SK-N-SH (cell line): ENCODE measurements at places on chromosomes 7 and 10. TPM values are rescaled to one million over a fixed set of nuclear protein-coding genes. Genes with fewer than 3 reads are reported as not detected.

The MPP7 gene
- polyA plus RNA-seq: 0.02 TPM in 1 of 2 replicates, not detected in the other

- no peak overlapping the region for H3K4me3 ChIP-seq
- H3K36me3 ChIP-seq: no peaks in the 10 kb centered on the region
- no peaks in the 10 kb centered on the region for H3K4me1 ChIP-seq
- H3K27ac ChIP-seq: no peak overlapping the region
- no peaks in the 10 kb centered on the region for H3K27me3 ChIP-seq
Observed at GRCh38 chr10:9535744-9536143, 1481.3 kb downstream of the GATA3 start.

DNA sequence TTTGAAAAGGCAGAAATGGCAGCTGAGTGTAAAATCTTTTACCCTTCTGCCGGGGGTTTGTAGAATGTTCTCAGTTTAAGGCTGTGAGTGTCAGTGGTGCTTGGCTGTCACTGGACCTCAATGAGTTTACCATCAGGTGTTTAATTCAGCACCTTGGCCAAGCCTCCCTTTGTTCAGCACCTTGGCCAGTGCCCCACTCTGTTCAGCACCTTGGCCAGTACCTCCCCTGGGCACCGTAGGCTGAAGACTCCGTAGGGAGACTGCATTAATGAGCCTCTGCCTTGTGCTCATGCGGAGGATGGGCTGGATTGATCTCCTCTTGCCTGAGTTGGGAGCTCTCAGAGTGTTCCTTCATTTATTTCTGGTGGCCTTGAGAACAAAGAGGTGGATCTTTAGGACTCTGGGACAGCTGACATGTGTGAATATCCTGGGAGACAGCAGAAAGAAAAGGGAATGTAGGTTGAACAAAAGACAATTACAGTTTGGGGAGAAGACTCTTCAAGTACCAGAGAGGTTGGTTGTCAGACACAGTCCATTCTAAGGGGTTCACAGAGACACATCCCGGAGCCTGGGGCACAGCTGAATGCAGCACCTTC, 1.6 kb downstream of the FAM24A start:
- no peak overlapping the region for H3K4me3 ChIP-seq
- H3K27me3 ChIP-seq: 0 out of 2 replicates have a peak, but pooled peaks cover 4% of the 10 kb centered on the region
- no peak overlapping the region for H3K27ac ChIP-seq
- DNase-seq: no peak
- no peaks in the 10 kb centered on the region for H3K36me3 ChIP-seq
- no peaks in the 10 kb centered on the region for H3K4me1 ChIP-seq

DNA sequence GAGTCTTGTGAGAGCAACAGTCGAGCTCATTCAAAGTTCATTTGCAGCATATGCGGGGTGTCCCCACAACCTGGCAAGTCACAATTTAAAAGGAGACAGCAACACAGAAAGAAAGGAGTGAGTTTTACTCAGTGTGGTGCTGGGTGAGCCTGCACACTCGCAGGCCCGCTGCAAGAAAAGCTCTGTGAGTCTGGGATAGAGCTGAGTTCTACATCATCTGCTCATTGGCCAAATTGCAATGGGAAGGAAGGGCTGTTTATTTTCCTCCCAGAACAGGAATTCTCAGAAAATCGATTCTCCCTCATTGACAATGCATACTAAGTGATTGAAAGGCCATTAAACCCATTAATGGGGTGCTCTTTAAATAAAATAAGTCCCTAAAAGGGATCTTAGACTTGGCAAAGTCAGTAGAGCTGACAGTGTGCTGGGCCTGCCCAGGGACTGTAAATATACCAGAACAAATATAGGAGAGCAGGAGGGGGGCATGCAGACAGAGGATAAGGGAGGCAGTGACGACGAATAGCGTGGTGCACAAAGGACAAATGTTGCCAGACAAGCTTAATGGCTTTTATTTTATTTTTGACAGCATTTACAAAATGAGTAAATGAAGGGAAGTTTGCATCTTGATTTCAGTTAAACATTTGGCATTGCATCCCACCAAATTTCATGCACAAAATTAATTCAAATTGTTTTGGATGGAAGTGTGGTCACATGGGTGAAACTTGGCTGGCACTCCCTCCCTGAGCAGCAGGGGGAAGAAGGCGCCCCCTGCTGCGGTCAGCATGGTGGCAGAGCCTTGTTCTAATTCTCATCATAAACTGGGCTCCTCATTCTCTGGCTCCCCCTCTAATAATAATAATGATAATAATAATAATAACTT, 215.7 kb downstream of the SNX10 start:
- H3K4me1 ChIP-seq: no peaks in the 10 kb centered on the region
- no peak overlapping the region for H3K27ac ChIP-seq
- 0 out of 2 replicates have a peak, but pooled peaks cover 4% of the 10 kb centered on the region for H3K27me3 ChIP-seq
- peak; percentile 45 for DNase-seq
- H3K4me3 ChIP-seq: no peak overlapping the region

DNA sequence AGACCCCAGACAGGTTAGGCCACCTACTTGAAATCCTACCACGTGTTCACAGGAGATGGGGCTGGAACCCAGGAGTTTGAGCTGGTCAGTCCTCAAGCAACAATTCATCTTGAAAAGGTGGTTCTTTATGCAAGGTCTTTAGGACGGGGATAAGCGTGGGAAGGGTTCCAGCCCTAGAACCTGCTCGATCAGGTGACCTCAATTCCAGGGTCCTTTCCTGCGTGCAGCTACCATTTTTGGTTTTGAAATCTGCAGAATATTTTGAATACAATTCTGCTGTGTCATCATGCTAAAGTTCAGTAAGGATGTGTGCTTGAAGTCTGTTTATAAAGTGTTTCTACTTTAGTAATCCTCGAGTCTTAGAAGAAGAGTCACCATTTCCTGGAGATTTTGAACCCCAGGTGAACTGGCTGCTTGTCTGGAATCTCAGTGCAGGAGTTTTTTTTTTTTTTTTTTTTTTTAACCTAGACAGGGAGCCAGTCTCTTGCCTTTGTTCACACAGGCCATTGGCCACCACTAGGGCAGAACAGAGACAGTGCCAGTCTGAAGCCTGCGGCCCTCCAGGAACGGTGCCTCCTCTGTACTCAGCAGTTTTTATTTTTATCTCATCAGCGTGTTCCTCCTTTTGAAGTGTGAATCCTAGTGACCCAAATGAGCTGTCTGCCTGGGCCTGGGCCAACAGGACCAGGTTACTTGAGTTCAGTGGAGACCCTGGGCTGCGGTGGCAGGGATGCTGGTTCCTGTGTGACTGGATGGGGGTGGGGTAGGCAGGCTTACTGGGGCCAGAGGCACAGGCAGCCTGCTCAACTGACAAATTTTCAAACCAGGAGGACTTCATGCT, 54.6 kb downstream of the EEPD1 start:
- DNase-seq: peak; percentile 60
- H3K4me1 ChIP-seq: peaks cover 58% of the 10 kb centered on the region
- no peak overlapping the region for H3K4me3 ChIP-seq
- H3K27ac ChIP-seq: peak overlapping the region; percentile 87
- no peaks in the 10 kb centered on the region for H3K27me3 ChIP-seq

The ANXA8L1 gene
- polyA plus RNA-seq: 0.16 and 0.21 TPM in 2 replicates

The ODAD2 gene
- not detected in 2 replicates for polyA plus RNA-seq

The PPP1R17 gene
- polyA plus RNA-seq: not detected in 2 replicates

The ZNF800 gene
- polyA plus RNA-seq: 8.6 and 9.2 TPM in 2 replicates

GRCh38 chr7:50657912-50658311, 92.7 kb upstream of the DDC start:
- H3K27me3 ChIP-seq: no peaks in the 10 kb centered on the region
- H3K4me1 ChIP-seq: peaks cover 14% of the 10 kb centered on the region; the same call in 1 of the 2 replicates
- no peak overlapping the region for H3K27ac ChIP-seq
- DNase-seq: no peak

The SLC18A3 gene
- 1.7 TPM in 2 replicates for polyA plus RNA-seq

The MYO3A gene
- polyA plus RNA-seq: not detected in 2 replicates

- H3K4me3 ChIP-seq: no peak overlapping the region
- no peaks in the 10 kb centered on the region for H3K27me3 ChIP-seq
- H3K4me1 ChIP-seq: peaks cover 4% of the 10 kb centered on the region
- no peak for DNase-seq
- H3K36me3 ChIP-seq: no peaks in the 10 kb centered on the region
Observed at GRCh38 chr10:2207246-2207922, 470.1 kb upstream of the ADARB2 start.

The PDK4 gene
- 0.10 and 0.13 TPM in 2 replicates for polyA plus RNA-seq

- H3K4me3 ChIP-seq: no peak overlapping the region
- H3K4me1 ChIP-seq: no peaks in the 10 kb centered on the region
- no peak for DNase-seq
Observed at GRCh38 chr10:48194830-48195229, 79.7 kb downstream of the FRMPD2 start.

DNA sequence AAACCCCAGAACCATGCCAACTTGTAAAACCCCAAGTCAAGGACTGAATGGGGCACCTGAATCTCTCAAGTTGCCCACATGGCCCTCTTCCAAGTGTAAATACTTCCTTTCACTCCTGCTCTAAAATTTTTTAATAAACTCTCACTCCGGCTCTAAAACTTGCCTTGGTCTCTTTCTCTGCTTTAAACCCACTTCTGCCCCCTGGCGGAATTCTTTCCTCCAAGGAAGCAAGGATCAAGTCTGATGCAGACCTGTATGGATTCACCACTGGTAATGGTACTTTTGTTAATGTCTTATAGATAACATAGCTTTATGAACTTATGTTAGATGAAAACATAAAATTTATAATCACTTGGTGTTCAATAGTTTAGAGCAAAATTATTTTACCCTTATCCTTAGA, 33.8 kb downstream of the SLC16A9 start:
- no peak overlapping the region for H3K4me3 ChIP-seq
- H3K4me1 ChIP-seq: peaks cover 10% of the 10 kb centered on the region; the same call in 1 of the 2 replicates
- H3K27ac ChIP-seq: no peak overlapping the region

DNA sequence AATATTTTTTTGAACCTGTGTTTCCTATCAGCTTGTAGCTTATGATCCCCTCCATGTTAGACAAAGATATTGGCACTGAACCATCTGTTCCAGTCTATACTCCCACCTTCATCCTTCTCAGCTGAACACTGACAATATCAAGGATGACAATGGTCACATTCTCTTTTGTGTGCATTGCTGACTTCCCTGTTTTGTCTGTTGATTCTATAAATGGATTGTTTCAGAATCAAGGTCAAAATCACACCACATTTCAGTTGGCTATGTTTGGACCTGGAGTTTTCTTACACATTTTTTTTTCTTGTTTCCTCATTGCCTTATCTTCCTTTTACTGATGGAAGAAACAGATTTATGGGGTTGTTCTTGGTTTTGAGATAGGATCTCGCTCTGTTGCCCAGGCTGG, 11.3 kb upstream of the SMURF1 start:
- H3K27ac ChIP-seq: no peak overlapping the region
- H3K4me3 ChIP-seq: no peak overlapping the region
- no peak for DNase-seq
- no peaks in the 10 kb centered on the region for H3K4me1 ChIP-seq
- H3K36me3 ChIP-seq: no peaks in the 10 kb centered on the region
- H3K27me3 ChIP-seq: no peaks in the 10 kb centered on the region

- H3K4me3 ChIP-seq: no peak overlapping the region
- H3K27ac ChIP-seq: no peak overlapping the region
- no peaks in the 10 kb centered on the region for H3K36me3 ChIP-seq
- H3K27me3 ChIP-seq: no peaks in the 10 kb centered on the region
- DNase-seq: no peak
Observed at GRCh38 chr10:131575877-131576276, 264.4 kb upstream of the TCERG1L start.

- H3K4me3 ChIP-seq: no peak overlapping the region
- peak; percentile 44 for DNase-seq
- H3K36me3 ChIP-seq: no peaks in the 10 kb centered on the region; the same call in 1 of the 2 replicates
- no peaks in the 10 kb centered on the region for H3K4me1 ChIP-seq
Observed at GRCh38 chr10:126235091-126235978, 152.9 kb downstream of the ADAM12 start.

The CALY gene
- polyA plus RNA-seq: 3.3 TPM in 2 replicates

DNA sequence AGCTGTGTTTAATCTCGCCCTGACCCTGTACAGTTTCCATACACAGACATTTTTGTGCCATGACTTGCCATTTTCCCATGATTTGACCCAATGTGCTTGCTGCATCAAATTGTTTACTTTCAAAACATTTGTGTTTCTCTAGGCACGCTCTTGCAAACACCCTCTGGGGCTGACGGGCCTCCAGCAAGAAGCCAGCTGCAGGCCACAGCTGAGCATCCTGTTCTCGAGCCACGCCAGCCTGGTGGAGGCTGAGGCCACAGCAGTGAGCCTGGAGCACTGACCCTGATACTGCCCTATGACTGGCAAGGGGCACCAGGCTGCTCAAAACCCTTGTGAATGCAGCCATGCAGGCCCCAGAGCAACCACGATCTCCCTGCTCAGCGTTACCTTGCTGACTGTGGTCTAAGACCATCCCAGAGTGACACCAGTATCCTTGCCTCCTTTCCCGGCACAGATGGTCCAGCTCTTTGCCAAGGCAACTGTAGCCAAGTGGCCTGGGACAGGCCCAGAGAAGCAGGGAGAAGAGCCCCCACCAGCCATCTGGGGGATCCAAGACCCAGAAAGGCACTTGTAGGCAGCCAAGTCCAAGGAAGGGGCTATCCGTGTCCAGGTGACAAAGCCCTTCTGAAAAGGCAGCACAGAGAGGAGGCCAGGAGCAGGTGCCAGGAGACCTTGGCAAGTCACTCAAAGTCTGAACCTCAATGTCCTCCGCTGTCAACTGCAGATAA, 78.5 kb downstream of the OAT start:
- H3K27me3 ChIP-seq: no peaks in the 10 kb centered on the region
- no peak overlapping the region for H3K4me3 ChIP-seq
- DNase-seq: no peak
- H3K27ac ChIP-seq: no peak overlapping the region
- no peaks in the 10 kb centered on the region for H3K36me3 ChIP-seq

- no peaks in the 10 kb centered on the region for H3K27me3 ChIP-seq
- no peaks in the 10 kb centered on the region for H3K36me3 ChIP-seq
- no peak overlapping the region for H3K4me3 ChIP-seq
- DNase-seq: peak; percentile 54
Observed at GRCh38 chr7:142412551-142413193, 154.8 kb upstream of the PRSS58 start.

The SPDYE11 gene
- polyA plus RNA-seq: not detected in 2 replicates

DNA sequence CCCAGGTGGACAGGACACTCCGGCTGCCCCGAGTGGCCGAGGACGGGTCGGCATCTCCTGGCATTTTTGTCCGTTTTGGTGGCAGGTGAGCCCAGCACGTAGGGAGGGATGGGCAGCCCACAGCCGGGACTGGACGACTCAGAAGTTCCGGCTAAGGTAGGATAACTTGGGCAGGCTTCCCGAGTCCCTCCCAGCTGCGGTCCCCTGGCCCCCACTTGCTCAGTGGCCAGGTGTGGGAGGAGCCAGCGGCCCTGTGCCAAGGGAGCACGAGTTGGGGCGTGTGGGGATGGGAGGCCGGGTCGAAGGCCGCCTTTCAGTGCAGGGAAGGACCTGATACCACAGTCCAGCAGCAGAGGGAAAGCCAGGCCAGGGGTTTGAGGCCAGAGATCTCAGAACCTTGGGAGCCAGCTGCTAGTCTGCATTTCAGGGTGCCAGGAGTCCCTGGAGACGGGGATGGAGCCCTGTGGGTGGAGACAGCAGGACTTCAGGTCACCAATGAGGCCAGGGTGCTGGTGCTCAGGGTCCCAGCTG, 58.5 kb downstream of the PWWP2B start:
- no peak overlapping the region for H3K27ac ChIP-seq
- DNase-seq: no peak
- no peaks in the 10 kb centered on the region for H3K27me3 ChIP-seq
- no peaks in the 10 kb centered on the region for H3K36me3 ChIP-seq
- peaks cover 13% of the 10 kb centered on the region; the same call in 1 of the 2 replicates for H3K4me1 ChIP-seq

The PAPOLB gene
- polyA plus RNA-seq: not detected in 2 replicates

The ANLN gene
- 17.1 and 21.2 TPM in 2 replicates for polyA plus RNA-seq

The LRIT1 gene
- not detected in 2 replicates for polyA plus RNA-seq
